AG09309 (cell line): ENCODE measurements at places on chromosomes 2 and 18.

GRCh38 chr2:143473216-143473615, 344.0 kb downstream of the ARHGAP15 start:
- no peak for DNase-seq

DNA sequence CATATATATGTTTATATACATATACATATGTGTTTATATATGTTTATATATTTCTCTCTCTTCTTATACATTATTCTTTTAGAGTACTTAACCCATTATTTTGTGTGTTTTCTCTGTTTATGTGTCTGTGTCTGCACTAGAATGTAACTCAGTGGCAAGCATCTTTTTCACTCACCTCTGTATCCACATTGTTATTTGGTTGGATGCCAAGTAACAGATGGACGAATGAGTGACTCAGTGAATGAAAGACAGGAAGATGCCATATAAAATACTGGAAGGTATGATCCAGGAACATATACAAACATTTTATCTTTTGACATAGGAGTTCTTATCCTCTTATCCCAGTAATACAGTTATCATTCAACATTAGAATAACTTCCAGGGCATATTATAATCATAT, 684.8 kb downstream of the RNF144A start:
- no peak for DNase-seq

DNA sequence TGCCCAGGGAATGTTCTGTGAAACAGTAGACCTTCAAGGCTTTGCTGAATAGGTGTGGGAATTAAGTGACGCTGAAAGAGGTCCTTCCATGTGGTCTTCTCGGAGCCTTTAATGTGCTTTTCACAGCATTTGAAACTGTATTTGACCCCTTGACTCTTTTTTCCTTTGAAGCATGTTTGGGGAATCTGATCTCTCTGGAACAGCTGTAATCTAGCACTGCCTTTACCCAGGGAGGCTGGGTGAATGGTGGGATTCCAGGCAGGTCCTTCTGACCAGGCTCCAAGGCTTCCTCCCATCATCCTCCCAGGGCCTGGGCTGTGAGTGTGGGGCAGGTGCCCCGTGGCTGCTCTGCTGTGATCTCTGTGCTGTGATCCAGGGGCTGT, 4.2 kb downstream of the ZAP70 start:
- no peak for DNase-seq

DNA sequence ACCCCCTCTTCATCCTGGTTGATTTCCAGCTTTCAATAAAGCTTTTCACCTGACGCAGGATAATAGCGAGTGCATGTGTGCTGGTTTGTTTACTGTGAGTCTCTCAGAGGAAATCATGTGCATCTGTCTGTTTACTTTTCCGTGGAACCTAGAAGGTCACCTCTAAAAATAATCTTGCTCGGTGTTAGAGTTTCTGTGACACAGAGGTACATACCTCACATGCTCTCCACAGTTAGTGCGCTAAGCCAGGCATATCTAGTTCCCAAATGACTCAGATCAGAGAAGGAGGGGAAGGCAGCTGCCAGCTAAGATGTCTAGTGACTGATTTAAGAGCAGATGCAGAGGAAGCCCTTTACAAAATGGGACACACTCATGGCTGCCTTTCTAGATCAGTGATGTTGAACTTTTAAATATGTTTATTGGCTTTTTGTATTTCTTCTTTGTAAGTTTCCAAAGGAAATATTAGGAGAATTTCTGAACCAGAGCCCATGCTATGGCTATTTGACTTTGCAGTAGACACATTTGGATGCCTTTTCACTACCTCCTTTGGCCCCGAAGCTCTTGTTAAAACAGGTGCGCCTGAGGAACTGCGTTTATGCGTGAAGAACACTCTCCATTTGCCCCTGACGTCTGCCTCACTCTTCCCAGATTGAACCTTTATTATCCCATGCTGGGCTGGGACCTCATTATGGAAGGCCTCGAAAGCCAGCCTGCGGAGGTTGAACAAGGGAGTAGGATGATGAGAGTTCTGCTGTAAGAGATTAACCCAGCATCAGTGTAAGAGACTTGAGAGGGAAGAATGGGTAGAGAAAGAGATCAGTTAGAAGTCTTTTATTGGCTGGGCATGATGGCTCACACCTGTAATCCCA, 145.6 kb downstream of the FAM161A start:
- DNase-seq, result no peak

GRCh38 chr2:15677141-15677843, 85.6 kb downstream of the DDX1 start:
- no peak for DNase-seq

DNA sequence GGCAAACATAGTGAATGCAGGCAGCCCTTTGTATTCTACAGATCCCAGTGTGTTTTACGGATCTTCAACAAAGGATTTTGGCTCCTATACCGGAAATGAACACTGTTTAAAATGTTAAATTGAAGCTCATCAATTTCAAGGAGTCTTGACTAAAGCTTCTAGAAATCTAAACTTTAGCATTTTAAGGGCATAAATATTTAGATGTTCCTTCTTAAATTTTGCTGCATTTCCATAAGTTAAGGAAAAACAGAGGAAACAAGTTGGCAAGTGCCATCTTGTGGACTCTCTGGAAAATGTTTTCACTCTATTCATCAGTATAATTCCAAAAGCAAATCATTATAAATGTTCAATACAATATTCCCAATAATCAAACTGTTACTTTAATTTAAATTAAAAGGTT, 19.6 kb downstream of the CHN1 start:
- DNase-seq, result peak; percentile 17

GRCh38 chr2:169069341-169069740, at the start of gene DHRS9:
Gene DHRS9, plus strand, starts transcription at chr2:169069563. Its CDS starts 12,019 bp downstream, at chr2:169081582.
- no peak for DNase-seq

DNA sequence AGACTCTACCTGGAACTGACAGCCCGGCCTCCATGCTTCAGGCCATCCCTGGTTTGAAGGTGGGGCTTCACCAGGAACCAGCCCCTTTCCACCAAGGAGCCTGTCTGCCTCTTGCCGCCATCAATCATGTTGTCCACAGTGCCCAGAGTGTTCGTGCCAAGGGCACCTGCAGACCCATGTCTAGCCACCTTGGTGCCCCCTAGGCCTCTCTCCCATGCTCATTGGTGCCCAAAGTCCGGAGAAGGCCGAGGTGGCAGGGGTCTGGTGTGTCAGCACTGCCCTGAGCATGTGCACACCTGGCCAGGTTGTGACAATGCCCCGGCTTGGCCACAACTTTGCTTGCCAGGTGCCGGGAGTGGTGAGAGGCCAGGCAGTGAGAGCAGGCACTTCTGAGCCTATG, 114.8 kb downstream of the COPS8 start:
- DNase-seq, result no peak

GRCh38 chr2:109214651-109215371, 85.8 kb downstream of the SH3RF3 start:
- no peak for DNase-seq

- DNase-seq, result no peak
Measured at GRCh38 chr2:234770031-234770506, 181.7 kb upstream of the SH3BP4 start.

- DNase-seq, result no peak
Measured at GRCh38 chr2:228268301-228268700, 86.8 kb upstream of the SPHKAP start.

- no peak for DNase-seq
Measured at GRCh38 chr2:127535422-127535901, at the start of gene MYO7B. Gene MYO7B, plus strand, starts transcription at chr2:127535683. Its CDS starts 24,040 bp downstream, at chr2:127559723.

DNA sequence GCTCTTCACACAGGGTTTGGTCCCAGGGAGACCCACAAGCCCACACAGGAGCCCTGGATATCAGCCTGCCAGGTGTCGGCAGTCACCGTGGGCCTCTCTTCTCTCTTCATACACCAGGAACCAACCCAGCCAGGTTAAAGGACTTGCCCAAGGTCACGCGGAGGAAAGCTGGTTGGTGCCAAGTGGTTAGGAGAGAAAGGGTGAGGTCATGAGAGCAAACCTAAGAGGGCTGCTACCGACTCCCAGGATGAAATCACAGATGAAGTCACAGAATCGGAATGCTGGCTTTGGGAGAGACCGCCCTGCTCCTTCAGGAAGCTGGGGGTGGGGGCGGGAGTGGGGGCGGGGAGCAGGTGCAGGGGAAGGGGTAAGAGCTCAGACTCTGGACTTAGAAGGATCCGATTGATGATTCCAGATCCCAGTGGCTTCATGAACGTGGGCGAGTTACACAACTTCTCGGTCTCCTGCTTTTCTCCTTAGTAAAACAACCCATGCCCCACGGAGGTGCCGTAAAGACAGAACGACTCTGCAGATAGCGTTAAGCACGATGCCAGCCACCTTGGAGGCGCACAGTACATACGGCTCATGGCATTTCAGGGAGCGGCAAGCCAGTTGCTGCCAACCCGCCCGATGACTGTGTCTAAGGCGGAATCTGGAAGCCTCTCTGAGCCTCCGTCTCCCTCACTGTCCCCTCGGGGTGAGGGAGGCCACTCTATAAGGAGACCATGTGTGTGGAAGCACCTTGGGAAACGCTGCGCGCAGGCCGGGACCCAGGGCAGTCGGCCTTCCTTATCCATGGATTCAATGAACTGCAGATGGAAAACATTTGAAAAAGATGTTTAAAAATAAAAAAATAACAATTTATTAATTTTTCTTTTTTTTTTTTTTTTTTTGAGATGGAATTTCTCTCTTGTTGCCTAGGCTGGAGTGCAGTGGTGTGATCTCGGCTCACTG, 23.0 kb upstream of the TAF1B start:
- DNase-seq, result no peak

DNA sequence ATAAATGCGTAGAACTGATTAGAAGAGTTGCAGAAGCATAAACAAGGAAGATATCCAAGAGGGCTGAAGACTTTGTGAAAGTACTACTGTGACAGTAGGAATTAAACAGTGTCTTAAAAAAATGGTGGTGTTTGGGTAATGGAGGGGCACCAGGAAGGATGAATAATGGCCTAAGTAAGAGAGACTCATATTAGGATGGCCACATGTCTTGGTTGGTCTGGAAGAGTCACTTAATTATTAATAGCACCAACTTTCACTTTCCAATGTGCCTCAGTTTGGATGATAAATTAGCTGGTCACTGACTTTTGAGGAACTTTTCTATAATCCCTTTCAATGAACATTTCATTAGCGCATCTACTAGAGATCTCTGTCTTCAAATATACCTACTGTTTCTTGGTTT, 372.2 kb downstream of the NYAP2 start:
- DNase-seq, result no peak

DNA sequence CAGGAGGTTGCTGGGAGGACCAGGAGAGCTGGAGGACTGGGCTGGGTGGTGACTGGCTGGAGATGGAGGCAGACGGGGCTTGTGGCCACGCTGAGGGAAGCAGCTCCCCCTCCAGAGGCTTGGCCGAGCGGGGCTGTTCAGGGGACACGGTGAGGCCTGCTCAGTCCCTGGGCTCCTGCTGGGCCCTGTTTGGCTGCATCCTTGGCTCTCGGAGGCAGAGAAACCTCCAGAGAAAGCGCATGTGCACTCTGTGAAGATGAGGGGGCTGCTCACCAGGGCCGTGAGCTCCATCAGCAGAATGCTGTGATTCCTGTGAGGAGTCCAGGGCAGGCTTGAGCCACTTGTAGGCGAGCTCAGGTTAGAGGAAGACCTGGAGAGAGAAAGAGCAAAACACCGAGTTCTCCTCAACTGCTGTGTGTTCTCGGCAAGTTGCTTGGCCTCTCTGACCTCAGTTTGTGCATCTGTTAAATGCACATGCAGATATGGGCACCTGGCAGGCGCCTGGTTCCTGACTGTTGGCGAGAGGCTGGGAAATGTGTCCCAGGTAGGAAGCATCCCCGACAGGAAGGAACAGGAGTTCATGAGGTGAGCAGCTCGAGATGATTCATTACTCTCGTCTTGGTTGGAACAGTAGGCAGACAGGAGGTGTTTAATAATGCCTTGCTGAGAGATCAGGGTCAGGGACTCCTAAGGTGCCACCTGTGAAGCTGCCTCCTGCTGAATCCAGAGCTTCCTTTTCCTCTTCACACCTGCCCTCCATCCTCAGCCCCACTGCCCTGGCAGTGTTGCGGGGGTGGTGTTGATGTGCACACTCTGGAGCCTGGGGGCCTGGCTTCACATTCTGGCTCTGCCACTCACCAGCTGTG, 941 bp downstream of the ZAP70 start:
- DNase-seq, result no peak

DNA sequence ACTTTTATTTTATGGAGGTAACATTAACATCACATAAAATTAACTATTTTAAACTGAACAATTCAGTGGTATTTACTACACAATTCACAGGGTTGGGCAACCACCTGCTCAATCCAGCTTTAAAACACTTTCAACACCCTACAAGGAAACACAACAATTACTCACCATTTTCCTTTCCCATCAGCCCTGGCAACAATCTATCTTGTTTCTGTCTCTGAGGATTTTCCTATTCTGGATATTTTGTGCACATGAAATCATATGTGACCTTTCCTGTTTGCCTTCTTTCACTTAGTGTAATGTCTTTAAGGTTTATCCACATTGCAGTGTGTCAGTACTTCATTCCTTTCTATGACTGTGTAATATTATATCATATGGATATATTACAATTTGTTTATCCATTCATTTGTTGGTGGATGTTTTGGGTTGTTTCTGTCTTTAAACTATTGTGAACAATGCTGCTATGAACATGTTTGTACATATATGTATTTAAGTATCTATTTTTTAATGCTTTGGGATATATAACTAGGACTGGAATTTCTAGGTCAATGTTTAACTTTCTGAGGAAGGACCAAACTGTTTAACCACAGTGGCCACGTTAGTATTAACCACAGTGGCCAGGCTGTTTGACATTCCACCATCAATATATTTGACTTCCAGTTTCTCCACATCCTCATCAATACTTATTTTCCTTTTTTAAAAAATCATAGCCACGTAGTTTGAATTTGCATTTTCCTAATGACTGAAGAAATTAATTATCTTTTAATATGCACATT, 72.4 kb upstream of the KIF5C start:
- DNase-seq, result no peak
